Foreskin keratinocyte (primary cell): ENCODE measurements at places on chromosomes 3 and 15. TPM values are rescaled to one million over a fixed set of nuclear protein-coding genes. Genes with fewer than 3 reads are reported as not detected.

- no peak for DNase-seq
These were observed 106.5 kb upstream of the EPHA3 start for GRCh38 chr3:89000886-89001285.

- DNase-seq = peak; percentile 77
These were observed 20.5 kb upstream of the FRMD5 start for GRCh38 chr15:44215594-44215993.

DNA sequence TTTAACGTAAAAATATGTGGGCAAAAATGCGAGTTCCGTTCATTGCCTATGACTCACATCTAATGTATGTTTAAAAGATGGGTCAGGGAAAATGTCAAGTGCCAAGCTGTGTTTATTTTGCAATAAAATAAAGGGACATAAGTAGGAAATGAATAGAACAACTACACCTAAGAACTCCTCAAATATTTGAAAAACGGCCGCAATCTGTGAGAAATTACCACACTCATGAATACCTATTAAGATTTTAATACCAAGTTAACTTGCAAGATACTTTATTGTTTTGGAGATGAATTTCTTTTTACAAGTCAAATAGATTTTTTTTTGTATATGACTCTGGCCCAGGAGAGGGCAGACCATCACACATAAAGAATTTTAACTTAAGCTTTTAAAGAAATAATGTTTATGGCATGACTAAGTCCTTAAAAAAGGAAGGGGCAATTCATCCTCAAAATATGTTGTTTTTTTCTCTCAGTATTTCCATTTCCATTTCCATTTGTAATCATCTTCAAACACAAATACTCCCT lies 152.7 kb downstream of the SUCNR1 start:
- peak; percentile 73 for DNase-seq

DNA sequence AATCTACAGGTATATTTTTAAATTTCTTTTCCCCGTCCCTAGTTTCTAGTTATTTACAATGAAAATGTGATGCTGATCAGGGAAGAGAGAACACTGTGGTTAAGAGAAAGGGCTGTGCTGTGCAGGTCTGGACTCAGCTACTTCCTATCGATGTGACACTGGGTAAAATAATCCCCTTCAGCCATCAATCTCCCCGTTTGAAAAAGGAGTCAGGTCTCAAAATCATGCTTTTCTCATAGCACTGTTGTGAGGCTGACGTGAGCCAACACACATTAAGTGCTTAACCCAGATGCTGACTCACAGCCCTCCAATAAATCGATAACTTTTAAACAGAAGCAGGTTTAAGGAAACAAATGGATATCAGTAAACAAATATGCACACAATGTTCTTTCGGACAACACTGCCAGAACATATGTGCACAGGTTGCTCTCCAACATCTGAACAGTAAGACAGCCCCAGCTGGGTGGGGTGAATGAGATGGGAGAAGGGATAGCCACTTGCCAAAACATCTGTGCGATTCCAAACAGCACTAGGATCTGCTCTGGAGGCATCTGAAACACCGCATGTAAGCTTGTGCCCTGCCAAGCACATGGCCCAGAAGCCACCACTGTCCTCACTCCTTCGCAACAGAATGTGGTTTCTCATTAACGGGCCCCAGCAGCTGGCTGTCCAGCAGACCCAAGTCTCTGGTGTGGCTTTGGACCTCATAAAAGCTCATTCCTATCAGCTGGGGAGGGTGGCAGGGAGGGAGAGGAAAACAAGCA lies 143.2 kb upstream of the PRICKLE2 start:
- no peak for DNase-seq

Gene UACA
- 45.8 and 46.1 TPM in 2 replicates for total RNA-seq

DNA sequence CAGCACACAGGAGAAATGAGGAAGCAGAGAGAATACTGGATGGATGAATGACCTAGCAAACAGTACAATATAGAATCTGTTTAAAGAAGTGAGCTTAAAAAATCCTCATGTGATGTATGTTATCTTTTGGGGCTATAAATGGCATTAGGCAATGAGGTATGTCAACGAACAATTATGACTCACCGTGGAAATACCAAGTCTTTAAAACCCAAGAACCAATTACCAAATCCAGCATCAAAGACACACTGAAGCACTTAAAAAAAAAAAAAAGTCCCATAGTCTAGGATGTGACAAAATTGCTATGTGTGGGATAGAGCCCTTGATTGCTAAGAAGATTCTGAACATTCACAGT lies 36.3 kb upstream of the HERC1 start:
- no peak for DNase-seq

Gene DPPA2
- not detected in 2 replicates for total RNA-seq

DNA sequence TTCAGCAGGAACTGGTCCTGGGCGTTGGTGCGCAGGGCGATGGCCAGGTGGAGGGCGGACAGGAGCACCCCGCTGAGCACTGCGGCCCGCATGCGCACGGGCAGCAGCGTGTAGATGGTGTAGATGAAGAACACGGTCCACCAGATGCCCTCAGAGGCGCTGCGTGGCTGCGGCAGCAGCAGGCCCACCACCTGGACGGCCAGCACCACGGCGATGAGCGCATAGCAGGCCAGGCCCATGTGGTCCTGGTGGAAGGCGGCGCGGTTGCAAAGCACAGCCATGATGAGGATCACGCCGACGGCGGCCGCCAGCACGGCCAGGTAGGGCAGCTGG lies 1.5 kb downstream of the ADCY5 start:
- DNase-seq = no peak

Gene PPIB
- 684 and 685 TPM in 2 replicates for total RNA-seq

DNA sequence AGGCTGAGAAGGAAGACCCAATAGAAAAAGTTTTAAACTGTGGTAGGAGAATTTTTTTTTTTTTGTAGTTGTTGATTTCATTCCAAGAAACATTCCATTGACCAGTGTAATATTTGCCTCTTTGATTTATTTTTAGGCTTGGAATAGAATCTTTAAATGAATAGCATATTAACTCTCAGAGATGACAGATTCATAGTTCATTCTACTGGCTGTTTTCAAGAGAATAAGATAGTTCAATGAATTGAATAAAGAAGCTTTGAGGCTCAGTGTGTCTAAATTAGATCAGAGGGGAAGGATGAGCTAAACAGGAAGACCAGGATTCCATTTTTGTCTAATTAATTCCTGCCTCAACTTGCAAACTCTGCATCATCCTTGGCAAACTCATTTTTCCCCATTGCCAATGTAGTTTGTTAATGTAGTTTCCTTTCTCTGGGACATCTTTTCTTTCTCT lies 98.4 kb downstream of the NAALADL2 start:
- DNase-seq = peak; percentile 71

DNA sequence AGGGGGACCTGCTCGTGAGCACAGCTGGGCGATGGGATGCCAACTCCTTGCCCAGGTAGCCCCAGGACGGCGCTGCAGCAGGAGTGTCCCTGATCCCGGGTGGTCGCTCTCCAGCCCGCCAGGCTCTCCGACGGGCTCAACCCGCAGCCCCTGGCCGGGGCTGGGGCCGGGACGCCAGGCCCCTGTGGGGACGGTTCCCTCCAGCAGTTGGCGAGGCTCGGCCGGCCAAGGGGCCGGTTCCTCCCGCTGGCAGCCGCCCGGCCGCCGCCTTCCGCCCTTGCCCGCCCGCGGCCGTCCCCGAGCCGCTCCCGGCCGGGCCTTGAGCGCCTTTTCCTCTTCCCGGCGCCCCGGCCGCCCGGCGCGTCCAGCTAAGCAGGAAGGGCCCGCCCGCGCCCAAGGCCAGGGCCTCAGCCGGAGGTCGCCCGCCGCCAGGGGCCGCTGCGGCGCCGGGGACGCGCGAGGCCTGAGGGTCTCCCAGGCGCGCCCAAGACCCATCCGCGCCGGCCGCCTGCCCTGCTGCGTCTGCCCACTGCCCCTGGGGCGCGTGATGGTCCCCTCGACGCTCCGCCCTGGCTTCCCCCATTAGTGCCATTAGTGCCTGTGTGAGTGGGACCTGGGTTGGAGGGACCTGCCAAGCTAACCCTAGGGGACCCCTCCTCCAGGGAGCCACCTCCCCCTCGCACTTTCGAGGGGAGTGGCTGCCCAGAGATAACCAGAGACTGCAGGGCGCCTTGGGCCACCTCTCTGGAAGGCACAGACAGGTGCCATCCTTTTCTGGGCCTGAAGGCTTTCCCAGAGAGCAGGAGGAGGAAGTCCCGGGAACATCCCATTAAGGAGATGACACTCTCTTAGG lies 106.4 kb downstream of the FBLN2 start:
- DNase-seq = no peak

GRCh38 chr3:192750201-192750600 lies 22.9 kb upstream of the FGF12 start:
- DNase-seq = no peak

Gene RAD54L2
- total RNA-seq = 12.9 and 13.3 TPM in 2 replicates
